H9 (cell line): ENCODE measurements at places on chromosomes 13 and 19. TPM values are rescaled to one million over a fixed set of nuclear protein-coding genes. Genes with fewer than 3 reads are reported as not detected.

GRCh38 chr19:23254141-23254910 is 4.1 kb upstream of the ZNF724 start:
- no peak for DNase-seq

- DNase-seq = no peak
Observed at GRCh38 chr13:99932912-99933311, 38.7 kb downstream of the ZIC5 start.

GRCh38 chr19:56750658-56751057 is 79.1 kb upstream of the ZNF835 start:
- no peak for DNase-seq

The SIGLEC8 gene
- total RNA-seq = not detected in 2 replicates

The ACTMAP gene
- 27.7 and 31.5 TPM in 2 replicates for total RNA-seq

DNA sequence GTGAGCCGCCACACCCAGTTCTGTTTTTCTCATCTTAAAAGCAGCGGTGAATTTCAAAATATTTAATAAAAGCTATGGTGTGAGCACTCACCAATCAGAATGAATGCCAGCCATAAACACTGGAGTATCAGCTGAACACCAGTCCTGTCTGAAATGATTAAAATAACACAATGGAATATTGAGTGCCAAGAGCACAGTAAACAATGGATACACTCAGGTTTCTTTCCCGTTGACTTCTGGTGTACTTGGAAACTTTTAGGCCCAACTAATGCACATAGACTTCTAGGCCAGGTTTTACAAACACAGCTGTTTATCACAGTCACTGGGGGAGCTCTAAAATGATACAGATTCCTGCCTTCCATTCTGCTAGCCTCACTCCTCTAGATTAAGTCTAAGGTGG is 68.3 kb downstream of the SLC6A16 start:
- DNase-seq = no peak

- no peak for DNase-seq
Observed at GRCh38 chr19:5046339-5047039, 77.6 kb downstream of the KDM4B start.

- DNase-seq = no peak
Observed at GRCh38 chr19:13087795-13088537, 14.7 kb downstream of the LYL1 start.

The FCAR gene
- total RNA-seq = not detected in 2 replicates

GRCh38 chr13:90534617-90535370 is 812.7 kb upstream of the MIR17HG start:
- no peak for DNase-seq

GRCh38 chr13:98512774-98513665 is 63.9 kb downstream of the STK24 start:
- peak; percentile 14 for DNase-seq

GRCh38 chr13:50928102-50928501 is 18.5 kb downstream of the RNASEH2B start:
- no peak for DNase-seq

The WDR18 gene
- 94.7 and 101 TPM in 2 replicates for total RNA-seq

The KLF12 gene
- 9.7 and 10.8 TPM in 2 replicates for total RNA-seq

GRCh38 chr13:27329210-27329609 is 58.6 kb downstream of the RASL11A start:
- no peak for DNase-seq

DNA sequence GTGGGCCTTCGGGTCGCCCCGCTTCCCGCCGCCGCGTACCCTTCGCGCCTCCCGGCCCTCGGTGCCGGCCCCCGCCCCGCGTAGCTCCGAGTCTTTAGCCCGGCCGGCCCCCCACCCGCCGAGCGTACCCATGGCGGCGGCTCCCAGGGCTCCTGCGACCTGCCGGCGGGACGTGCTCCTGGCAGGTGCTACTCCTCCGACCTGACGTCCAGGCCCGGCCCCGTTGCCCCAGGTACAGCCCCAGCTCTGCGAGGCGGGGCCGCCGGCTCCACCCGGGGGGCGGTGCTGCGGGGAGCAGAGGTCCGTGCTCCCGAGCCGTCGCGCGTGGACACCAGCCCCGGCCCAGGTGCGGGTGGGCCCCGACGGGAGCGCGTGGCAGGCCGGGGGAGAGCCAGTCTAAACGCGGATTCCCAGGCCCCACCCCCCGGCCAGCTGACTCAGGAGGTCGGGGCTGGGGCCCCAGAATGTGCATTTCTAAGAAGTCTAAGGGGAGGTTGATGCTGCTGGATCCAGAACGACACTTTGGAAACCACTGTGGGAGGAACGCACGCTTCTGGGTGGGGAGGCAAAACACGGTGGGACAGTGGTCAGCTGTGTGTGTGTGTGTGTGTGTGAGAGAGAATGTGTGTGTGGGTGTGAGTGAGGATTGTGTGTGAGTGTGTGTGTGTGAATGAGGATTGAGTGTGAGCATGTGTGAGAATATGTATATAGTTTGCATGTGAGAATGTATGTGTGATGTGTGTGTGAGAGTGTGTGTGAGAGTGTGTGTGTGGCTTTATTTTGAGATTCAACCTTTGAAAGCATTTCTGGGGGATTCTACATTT is at the start of gene SLC15A1:
TSS of gene SLC15A1 (minus strand) at position 206 of the 824 bp plus-strand sequence. CDS start at position 132, 74 bp downstream.
- peak; percentile 51 for DNase-seq

The LENG9 gene
- total RNA-seq = 3.7 and 3.8 TPM in 2 replicates

The RAVER1 gene
- 74.7 and 75.2 TPM in 2 replicates for total RNA-seq

DNA sequence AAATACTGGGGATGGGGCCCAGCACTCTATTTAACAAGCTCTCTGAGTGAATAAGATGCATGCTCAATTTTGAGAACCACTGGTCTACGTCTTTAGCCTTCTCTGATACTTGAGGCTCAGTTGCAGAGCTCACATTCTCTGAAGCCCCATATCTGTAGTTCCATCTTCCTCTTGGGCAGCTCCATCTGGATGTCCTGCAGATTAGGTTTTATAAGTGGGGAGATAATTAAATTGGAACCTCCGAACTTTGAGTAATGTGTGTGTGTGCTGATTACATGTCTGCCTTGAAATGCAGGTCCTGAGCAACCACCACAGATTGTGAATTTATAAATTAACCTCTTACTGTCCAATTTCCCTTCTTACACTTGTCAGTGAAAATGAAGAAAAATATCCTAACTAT is 7.2 kb upstream of the RASL11A start:
- no peak for DNase-seq
